ENCODE measurements at places on chromosomes 6 and 20.

GRCh38 chr20:11738852-11739251 lies 178.8 kb upstream of the BTBD3 start:
- no peak for DNase-seq
- no peaks in the 10 kb centered on the region for H3K4me1 ChIP-seq
- H3K27me3 ChIP-seq: no peaks in the 10 kb centered on the region
- no peak overlapping the region for H3K27ac ChIP-seq

DNA sequence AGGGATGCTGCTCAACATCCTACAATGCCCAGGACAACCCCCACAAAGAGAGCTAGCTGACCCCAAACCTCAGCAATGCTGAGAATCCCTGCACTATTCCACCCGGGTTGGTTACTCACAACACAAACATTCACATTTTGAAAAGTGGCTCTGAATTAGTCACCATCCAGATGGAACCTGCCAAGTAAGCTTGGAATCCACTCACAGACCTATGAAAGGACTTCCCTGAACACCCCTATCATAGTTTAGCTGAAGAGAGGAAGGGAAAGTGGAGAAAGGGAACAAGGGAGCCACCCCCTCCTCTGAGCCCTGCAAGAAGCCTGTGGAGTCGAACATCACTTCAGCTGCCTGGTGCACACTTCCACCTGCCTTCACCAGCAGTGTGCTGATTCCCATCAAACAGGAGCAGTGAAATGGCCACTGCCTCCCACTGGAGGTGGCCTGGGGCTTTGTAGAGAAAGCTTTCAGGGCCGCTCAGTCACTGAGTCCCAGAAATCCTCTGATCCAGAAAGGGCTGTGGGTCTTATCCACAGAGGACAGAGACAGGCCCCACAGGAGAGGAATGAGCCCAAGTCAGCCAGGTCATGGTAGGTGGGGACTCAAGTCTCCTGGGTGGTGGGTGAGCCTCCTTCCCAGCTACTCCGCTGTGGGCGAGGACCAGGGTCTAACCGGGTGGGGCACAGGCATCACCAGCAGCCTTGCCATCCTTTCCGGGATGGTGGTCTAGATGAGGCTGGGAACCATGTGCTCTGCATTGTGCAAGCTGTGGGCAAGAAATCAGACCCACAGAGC lies 203.7 kb downstream of the SYNDIG1 start:
- no peak overlapping the region for H3K27ac ChIP-seq
- no peak overlapping the region for H3K4me3 ChIP-seq
- DNase-seq: peak; percentile 30
- no peaks in the 10 kb centered on the region for H3K27me3 ChIP-seq

GRCh38 chr6:127199470-127199869 lies 67.2 kb upstream of the RNF146 start:
- no peak overlapping the region for H3K4me3 ChIP-seq
- no peaks in the 10 kb centered on the region for H3K4me1 ChIP-seq
- no peaks in the 10 kb centered on the region for H3K36me3 ChIP-seq
- DNase-seq: no peak
- no peak overlapping the region for H3K27ac ChIP-seq

DNA sequence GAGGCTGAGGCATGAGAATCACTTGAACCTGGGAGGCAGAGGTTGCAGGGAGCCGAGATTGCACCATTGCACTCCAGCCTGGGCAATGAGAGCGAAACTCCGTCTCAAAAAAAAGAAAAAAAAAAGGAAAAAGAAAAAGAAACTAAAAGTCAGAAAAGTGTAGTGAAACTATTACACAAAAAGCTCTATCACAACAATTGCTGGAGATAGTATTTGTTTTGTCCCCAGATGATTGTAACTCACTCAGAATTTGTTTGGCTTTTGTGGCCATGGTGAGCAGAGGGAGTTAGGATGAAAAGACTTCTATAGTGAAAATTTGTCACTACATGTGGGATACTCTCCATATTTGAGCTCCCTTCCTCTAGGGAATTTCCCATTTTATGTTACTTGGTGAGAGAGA lies 5.2 kb upstream of the GOPC start:
- no peaks in the 10 kb centered on the region for H3K27me3 ChIP-seq
- no peaks in the 10 kb centered on the region for H3K4me1 ChIP-seq
- no peak overlapping the region for H3K27ac ChIP-seq
- no peak for DNase-seq
- H3K4me3 ChIP-seq: no peak overlapping the region

- H3K27ac ChIP-seq: no peak overlapping the region
- H3K4me3 ChIP-seq: no peak overlapping the region
- no peaks in the 10 kb centered on the region for H3K27me3 ChIP-seq
Observed at GRCh38 chr6:143026696-143027449, 33.8 kb upstream of the AIG1 start.

GRCh38 chr6:151402228-151402627 lies 10.9 kb upstream of the ZBTB2 start:
- H3K27me3 ChIP-seq: no peaks in the 10 kb centered on the region
- H3K4me3 ChIP-seq: no peak overlapping the region
- no peak for DNase-seq
- no peak overlapping the region for H3K27ac ChIP-seq
- H3K36me3 ChIP-seq: no peaks in the 10 kb centered on the region

DNA sequence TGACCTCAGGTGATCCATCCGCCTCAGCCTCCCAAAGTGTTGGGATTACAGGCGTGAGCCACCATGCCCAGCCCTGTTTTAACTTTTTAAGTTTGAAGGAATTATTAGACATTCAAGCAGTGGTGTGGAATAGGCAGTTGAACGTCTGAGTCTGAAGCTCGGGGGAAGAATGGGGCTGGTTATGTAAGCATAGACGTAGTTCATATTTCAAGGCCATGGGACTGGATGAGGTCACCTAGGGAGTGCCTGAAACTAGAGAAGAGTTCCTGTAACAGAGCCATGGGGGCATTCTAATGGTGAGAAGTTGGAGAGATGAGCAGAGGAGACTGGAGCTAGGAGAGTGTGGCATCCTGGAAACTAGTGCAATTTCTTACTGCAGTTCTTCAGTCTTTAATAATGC lies 6.4 kb downstream of the CDKAL1 start:
- no peaks in the 10 kb centered on the region for H3K36me3 ChIP-seq
- no peak overlapping the region for H3K4me3 ChIP-seq
- no peaks in the 10 kb centered on the region for H3K27me3 ChIP-seq
- no peak for DNase-seq
- no peaks in the 10 kb centered on the region for H3K4me1 ChIP-seq

- no peak overlapping the region for H3K4me3 ChIP-seq
- H3K36me3 ChIP-seq: no peaks in the 10 kb centered on the region
- no peak for DNase-seq
- no peaks in the 10 kb centered on the region for H3K27me3 ChIP-seq
Observed at GRCh38 chr20:45323731-45324130, 15.6 kb upstream of the MATN4 start.

DNA sequence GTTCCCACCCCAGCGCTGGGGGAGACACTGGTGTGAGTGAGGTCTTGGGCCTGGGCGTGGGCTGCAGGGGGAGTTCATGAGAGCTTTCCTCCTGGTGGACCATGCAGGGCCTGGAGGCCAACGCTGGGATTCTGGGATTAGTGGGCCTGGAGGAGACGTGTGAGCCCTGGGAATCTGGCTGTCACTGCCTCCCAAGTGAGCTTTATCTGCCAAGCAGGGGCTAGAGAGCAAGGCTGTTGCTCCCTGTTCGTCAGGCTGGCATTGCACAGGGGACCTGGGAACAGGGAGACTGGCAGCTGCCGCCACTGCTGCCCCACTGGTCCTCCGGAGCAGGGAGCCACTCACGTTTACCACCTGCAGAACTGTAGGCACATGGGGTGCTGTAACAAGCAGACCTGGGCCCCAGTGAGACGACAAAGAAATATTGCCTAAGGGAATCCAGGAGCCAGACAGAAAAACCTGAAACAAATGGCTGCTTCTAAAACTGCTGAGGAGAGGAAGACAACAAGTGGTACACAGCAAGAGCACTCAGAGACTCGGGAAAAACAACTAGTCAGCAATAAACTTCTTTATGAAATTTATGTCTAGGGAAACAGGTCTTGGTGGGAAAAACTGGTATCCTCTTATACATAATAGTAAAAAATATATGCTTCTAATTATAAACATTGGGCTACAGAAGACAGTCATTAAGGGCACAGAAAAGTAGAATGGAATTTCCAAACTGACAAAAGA lies 45.2 kb downstream of the PPP1R3G start:
- H3K4me3 ChIP-seq: no peak overlapping the region
- no peaks in the 10 kb centered on the region for H3K27me3 ChIP-seq
- H3K36me3 ChIP-seq: no peaks in the 10 kb centered on the region
- no peaks in the 10 kb centered on the region for H3K4me1 ChIP-seq
- no peak overlapping the region for H3K27ac ChIP-seq
